Aorta (tissue), 5 donors: ENCODE measurements at places on chromosomes 11 and 22. TPM values are rescaled to one million over a fixed set of nuclear protein-coding genes. Genes with fewer than 3 reads are reported as not detected.

Gene SYT13
- 0.08 TPM for polyA plus RNA-seq

Gene RFPL3
- polyA plus RNA-seq = not detected

DNA sequence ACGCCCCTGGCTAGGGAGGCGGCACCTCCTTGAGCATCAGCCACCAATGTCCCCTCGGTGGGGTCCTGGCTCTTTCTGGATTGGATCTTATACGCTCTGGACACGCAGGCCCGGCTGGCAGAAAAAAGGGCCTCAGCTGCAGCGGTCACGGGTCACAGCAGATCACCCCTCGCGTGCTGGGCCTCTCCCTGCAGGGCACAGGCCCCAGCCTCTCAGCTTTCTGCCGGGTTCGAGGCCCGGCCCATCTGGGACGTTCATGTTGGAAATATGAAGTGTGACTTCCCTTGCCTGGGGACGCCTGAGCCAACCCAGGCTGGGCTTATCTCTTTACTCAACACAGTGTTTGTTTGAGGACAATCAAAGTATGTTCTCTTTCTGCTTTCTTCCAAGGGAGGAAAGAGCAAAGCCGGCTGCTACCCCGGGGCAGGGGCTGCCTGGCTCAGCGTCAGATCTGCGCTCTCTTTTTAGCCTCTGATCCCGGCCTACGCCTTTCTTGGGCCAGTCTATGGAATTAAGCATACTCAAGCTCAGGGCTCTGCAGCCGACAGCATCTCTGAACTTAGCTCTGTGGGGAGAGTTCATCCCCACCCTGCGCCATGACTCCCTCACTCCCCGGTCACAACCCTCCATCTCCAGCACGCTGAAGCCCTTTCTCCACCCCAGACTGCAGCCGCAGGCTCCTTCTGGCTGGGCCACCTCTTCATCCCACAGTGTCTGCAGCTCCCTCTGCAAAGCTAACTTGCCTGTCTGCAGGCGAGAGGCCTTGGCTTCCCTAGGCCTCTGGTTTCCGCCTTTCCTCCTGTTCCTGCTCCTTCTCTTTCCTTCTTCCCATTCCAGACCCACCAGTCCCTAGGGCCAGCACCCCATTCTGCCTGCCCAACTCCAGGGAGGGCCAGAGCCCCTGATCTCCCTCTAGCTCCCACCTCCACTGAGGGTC lies 38.8 kb downstream of the ADAMTS15 start:
- DNase-seq = no peak

Gene TRIM22
- 39.9 TPM for polyA plus RNA-seq

GRCh38 chr11:120698918-120699317 lies 187.4 kb downstream of the GRIK4 start:
- no peak for DNase-seq

DNA sequence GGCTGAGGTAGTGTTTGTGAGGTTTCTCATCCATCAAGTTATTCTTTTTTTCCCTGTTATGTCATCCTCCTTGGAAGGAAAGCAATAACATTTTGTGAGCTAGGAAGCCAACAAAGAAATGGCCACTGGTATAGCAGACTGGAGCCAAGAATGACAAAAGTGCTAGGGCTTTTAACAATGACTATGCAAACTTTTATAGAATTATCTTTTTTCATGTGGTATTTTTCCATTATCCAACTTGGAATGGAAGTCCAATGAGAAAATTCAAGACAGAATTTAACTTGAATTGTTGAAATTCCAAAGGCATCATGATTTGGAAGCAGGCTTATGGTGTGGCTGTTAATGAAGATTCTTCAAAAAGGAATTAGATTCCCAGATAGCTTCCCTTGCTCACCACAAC lies 216.4 kb upstream of the PDGFD start:
- DNase-seq = no peak

Gene AQP11
- polyA plus RNA-seq = 0.49 TPM

- peak; percentile 13 for DNase-seq
These were observed 27.9 kb upstream of the ANO1 start for GRCh38 chr11:70050243-70050642.

Gene FAM180B
- not detected for polyA plus RNA-seq

GRCh38 chr11:19076744-19077589 lies 16.4 kb upstream of the MRGPRX2 start:
- DNase-seq = no peak

GRCh38 chr11:123505546-123506299 lies 75.7 kb downstream of the GRAMD1B start:
- no peak for DNase-seq

GRCh38 chr22:23183061-23183698 lies 2.9 kb downstream of the BCR start:
- DNase-seq = peak; percentile 78

DNA sequence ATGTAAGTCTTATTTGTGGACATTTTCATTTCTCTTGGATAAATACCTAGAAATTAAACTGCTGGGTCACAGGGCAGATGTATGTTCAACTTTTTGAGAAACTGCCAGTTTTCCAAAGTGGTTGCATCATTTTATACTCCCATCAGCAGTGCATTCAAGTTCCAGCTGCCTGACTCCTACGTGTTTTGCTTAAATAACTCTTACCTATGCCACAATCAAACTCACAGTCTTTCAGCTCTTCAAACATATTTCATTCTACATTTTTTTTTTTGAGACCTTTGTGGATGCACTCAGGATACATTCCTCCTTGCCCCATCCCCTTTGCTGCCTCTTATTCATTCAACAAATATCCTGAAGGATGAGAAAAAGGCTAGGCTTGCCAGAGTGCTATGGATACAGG lies 9.2 kb downstream of the TCF20 start:
- DNase-seq = no peak

- DNase-seq = no peak
These were observed 29.2 kb downstream of the NF2 start for GRCh38 chr22:29632672-29633071.

GRCh38 chr22:29205594-29206371 lies at the start of gene EMID1:
TSS of gene EMID1 (plus strand) at chr22:29205896. CDS start at chr22:29206039, 143 bp downstream.
- DNase-seq = no peak

Gene TBX10
- 0.23 TPM for polyA plus RNA-seq

GRCh38 chr22:38422611-38423511 lies 32.1 kb downstream of the KCNJ4 start:
- DNase-seq = no peak

DNA sequence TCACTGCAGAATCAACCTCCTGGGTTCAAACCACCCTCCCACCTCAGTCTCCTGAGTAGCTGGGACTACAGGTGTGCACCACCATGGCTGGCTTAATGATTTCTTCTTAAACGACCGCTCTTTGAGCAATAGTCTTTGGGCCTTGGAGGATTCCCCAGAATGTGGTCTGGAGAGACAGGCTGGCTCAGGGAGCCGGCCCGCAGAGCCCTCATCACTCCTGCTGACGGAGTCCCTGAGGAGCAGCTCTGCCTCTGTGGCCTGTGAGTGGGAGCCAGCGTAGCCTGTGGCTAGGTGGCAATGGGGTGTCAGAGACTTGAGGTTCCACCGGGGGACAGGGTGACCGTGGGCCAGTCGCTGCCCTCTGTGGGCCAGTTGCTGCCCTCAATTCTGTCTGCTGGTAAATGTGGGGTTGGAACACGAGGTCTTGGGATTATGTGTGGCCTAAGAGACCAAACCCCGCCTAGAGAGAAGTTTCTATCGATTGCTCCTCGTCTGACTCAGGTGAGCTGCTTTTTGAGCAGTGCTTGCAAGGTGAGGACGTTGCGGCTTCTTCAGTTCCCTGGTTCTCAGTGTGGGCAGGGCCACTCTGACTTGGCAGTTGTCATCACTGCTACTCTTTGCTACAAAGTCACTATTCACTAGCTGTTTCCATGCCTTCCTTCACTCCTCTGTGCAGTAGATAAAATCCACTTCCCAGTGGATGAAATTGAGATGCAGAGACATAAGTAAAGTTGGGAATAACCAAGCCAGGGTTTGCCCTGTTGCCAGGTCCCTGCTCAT lies 124.8 kb upstream of the NECTIN1 start:
- DNase-seq = no peak

GRCh38 chr11:41522899-41523672 lies 63.6 kb upstream of the LRRC4C start:
- no peak for DNase-seq

DNA sequence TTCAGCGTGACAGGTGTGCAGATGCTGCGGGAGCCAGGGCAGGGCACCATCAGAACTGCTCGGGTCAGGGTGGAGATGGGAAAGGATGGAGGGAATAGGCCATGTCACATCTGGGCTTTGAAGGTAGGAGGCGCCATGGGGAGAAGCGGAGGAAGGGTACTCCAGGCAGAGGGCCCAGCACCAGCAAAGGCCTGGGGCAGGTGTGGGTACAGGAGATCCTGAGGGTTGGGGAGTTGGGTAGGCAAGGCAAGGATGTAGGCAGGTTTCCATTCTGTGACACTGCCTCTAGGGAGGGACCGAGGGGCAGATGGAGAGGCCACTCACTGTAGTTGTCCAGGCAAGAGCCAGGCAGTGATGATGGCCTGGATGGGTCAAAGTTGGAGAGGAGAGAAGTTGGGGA lies 8.5 kb downstream of the EMID1 start:
- no peak for DNase-seq

Gene DNAJB13
- polyA plus RNA-seq = not detected

GRCh38 chr22:33126881-33127280 lies 68.7 kb upstream of the SYN3 start:
- no peak for DNase-seq

GRCh38 chr22:30244066-30244465 lies 2.5 kb downstream of the LIF start:
- no peak for DNase-seq

- no peak for DNase-seq
These were observed 288.1 kb downstream of the ETS1 start for GRCh38 chr11:128299132-128299726.

DNA sequence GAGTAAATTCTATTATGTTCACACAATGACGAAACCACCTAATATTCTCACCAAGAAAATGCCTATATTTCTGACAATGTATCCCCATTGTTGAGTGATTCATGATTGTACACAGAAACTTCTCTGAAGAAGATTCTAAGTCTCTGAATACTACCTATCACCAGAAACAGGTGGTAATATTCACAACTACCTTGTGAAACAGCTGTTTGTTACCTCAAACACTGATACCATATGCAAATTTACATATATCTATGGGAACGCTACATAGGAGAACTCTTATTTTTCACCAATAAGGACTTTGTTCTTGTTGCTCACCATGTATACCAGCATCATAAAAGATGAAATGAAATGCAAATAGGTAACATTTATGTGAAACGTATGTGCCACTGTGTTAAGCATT lies 59.3 kb downstream of the PDGFD start:
- no peak for DNase-seq

Gene CNGA4
- polyA plus RNA-seq = 0.38 TPM

- DNase-seq = no peak
These were observed 4.3 kb downstream of the CD59 start for GRCh38 chr11:33731723-33732531.

Gene TBC1D10A
- 16.7 TPM for polyA plus RNA-seq

DNA sequence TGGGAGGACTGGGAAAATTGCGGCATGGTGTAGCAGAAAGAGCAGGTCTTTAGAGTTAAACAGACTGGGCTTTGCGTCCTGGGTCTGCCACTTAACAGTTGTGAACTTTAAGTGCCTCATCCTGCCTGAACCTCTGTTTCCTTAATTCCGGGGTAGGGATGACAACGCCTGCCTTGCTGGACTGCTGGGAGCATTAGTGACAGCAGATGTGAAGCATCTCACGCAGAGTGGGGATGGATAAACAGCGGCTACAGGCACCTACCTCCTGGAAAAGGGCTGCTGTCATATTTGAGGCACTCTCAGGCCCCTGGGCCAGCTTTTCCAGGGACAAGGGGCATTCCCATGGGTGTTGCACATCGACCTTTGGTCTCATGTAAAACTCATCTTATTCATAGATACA lies 572.2 kb downstream of the TBC1D22A start:
- DNase-seq = no peak

Gene AIFM3
- 2.3 TPM for polyA plus RNA-seq

GRCh38 chr11:120528749-120529148 lies 17.2 kb downstream of the GRIK4 start:
- DNase-seq = no peak

- DNase-seq = no peak
These were observed 13.5 kb upstream of the MTMR2 start for GRCh38 chr11:95937358-95937757.

- DNase-seq = peak; percentile 62
These were observed 6.1 kb downstream of the CLDN5 start for GRCh38 chr22:19517919-19518611.

DNA sequence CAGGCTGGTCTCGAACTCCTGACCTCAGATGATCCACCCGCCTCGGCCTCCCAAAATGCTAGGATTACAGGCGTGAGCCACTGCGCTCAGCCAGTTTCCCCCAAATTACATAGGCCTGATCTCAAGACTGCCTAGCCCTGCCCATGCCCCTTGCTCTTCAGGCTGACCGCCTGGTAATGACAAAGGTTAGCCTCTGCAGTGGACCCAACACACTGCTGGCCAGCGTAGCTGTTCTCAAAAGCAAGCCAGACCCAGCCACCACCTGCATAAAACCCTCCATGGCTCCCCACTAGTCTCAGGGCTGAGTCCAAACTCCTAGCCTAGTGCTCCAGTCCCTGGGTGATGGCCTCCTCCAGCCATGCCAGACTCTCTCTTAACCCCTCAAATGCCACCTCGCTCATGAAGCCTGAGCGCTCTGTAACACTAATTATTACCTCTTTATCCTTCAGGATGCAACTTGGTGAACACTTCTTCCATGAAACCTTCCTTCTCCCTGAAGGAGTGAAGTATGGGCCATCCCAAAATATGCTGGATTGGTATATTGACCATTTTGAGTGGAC lies 836 bp upstream of the RSPH14 start:
- DNase-seq = no peak

DNA sequence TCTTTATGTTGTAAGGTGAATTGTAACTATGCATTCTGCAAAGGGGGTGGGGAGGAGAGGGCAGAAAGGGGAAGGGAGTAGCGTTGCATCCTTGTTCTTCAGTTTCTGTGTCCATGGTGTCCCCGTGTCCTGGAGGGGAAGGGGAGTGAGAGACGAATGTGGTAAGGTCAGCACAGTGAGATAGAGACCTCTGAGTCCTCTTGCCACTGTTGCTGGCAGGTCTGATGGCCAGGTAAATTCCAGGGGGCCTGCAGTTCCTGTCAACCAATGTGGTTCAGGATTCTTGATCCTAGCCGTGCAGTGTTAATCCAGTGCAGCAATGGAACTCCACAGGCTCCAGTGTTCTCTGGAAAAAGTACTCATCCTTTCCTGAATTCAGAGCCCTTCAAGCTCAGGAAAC lies 14.6 kb upstream of the ADSL start:
- no peak for DNase-seq

DNA sequence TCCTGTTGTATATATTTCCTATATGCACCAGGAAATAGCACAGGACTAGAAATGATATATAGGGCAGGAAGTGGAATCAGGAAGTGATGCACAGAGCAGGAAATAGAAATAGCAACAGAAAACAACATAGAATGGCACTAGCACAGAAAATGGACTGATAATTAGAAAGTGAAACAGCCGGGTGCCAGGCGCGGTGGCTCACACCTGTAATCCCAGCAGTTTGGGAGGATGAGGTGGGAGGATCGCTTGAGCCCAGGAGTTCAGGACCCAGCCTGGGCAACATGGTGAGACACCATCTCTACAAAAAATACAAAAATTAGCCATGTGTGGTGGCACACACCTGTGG lies 10.0 kb upstream of the RELT start:
- DNase-seq = no peak

- DNase-seq = no peak
These were observed 42.2 kb upstream of the PRDM11 start for GRCh38 chr11:45104006-45104789.

- no peak for DNase-seq
These were observed 64.7 kb downstream of the DHCR7 start for GRCh38 chr11:71383461-71383860.

- DNase-seq = no peak
These were observed 137.6 kb upstream of the TTC12 start for GRCh38 chr11:113176599-113177360.

Gene SPINDOC
- polyA plus RNA-seq = 7.1 TPM

Gene TMEM179B
- polyA plus RNA-seq = 29.2 TPM

- DNase-seq = no peak
These were observed 3.8 kb upstream of the SHISAL1 start for GRCh38 chr22:44316393-44317122.
